ENCODE measurements at places on chromosomes 11 and 22. TPM values are rescaled to one million over a fixed set of nuclear protein-coding genes. Genes with fewer than 3 reads are reported as not detected.

- H3K4me3 ChIP-seq: no peak overlapping the region
- no peak for DNase-seq
- no peak overlapping the region for H3K27ac ChIP-seq
- H3K4me1 ChIP-seq: no peaks in the 10 kb centered on the region
Observed at GRCh38 chr22:26851125-26851524, 193.7 kb downstream of the MIAT start.

DNA sequence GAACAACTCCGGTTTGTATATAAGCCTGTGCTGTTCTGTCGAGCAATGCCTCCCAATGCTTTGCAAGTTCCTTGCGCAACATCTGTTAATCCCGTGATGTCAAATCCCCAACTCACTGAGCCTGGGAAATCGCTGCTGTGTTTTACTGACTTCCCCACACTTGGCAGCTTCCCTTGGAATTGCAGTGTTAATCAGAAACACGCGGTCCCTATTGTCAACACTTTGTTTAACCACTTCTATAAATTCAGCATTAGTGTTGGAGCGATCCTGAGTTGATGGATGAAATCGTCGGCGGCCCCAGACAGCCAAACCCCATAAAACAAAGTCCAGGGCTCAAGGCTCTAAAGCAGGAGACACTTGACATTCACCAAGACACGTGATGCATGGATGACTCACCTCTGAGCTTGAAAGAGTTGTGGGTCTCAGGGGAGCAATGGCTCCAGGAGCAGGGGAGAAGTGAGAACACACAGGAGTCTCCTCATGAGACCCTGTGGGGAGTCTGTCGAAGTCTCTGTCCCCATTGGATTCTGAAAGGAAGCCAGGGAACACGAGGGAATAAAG is 555.3 kb downstream of the MIAT start:
- H3K36me3 ChIP-seq: no peaks in the 10 kb centered on the region
- H3K4me3 ChIP-seq: no peak overlapping the region
- peak overlapping the region; percentile 32 for H3K27ac ChIP-seq
- H3K4me1 ChIP-seq: no peaks in the 10 kb centered on the region
- H3K27me3 ChIP-seq: no peaks in the 10 kb centered on the region

- peaks cover 4% of the 10 kb centered on the region for H3K36me3 ChIP-seq
- no peak overlapping the region for H3K4me3 ChIP-seq
- no peak overlapping the region for H3K27ac ChIP-seq
- H3K27me3 ChIP-seq: no peaks in the 10 kb centered on the region
- DNase-seq: no peak
Observed at GRCh38 chr22:19079691-19080090, 42.5 kb downstream of the DGCR2 start.

The BDNF gene
- polyA plus RNA-seq: 3.1 TPM

GRCh38 chr11:85359859-85360258 is 267.3 kb downstream of the DLG2 start:
- H3K27ac ChIP-seq: no peak overlapping the region
- no peak for DNase-seq
- no peaks in the 10 kb centered on the region for H3K27me3 ChIP-seq
- no peaks in the 10 kb centered on the region for H3K36me3 ChIP-seq

DNA sequence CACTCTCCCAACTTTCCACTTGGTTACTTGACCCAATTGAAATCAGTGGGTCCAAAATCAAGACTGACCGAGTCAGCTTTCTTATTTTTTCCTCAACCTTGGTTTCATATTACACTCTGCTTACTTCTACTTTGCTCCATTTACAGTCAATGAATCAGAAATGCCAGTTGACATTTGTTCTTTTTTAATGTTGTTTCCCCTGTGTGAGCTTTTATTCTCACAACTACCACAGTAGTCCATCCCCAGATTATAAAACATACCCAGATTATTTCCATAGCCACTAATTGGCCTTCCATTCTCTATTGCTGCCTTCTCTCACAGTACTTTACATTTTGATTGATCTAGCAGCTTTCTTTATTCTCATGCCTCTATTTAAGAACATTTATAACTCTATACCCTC is 50.0 kb downstream of the DNAJC24 start:
- H3K4me1 ChIP-seq: no peaks in the 10 kb centered on the region
- no peaks in the 10 kb centered on the region for H3K27me3 ChIP-seq
- H3K27ac ChIP-seq: no peak overlapping the region
- DNase-seq: no peak

DNA sequence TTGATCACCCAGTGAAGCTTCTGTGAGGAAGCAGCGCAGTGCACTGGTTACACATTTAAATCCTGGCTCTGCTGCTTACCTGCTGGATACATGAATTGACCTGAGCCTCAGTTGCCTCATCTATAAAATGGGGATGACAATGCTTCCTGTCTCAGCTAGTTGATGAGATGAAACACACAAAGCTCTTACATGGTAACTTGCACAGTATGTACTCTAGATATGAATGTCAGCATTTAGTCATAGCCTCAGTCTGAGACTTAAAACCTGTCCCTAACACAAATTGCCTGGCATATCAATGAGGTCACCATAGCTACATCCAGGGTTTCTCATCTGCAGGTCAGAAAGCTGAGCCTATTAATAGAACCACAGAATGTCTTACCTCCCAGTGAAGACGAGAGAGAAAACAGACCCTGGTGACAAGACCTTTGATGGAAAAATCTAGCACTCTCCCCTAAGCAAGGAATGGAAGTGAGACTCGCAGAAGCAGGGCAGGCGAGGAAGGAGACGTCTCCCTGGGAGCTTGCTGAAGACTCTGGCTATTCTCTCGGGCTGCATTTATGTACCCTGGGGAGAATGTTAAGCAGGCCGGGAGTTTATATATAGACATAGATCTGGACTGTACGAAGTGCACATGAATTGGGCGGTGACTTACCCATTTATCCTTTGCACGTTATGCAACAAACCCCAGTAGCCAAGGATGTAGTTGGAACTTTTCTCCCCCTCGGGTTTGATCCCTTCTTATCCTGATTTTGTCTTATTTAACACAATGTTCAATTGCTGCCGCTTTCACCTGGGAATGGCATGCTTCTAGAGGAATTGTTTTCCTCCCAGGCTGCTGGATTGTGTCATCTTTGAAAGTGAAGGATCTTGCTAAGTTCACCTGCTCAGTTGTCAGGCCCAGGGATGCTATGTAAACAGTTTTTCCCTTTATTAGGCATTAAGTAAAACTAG is 18.0 kb downstream of the SDHAF2 start:
- H3K36me3 ChIP-seq: peaks cover 80% of the 10 kb centered on the region
- peaks cover 41% of the 10 kb centered on the region for H3K4me1 ChIP-seq
- H3K27me3 ChIP-seq: no peaks in the 10 kb centered on the region
- H3K4me3 ChIP-seq: no peak overlapping the region
- H3K27ac ChIP-seq: peak overlapping the region; percentile 82
- no peak for DNase-seq

The OR5D18 gene
- not detected for polyA plus RNA-seq

DNA sequence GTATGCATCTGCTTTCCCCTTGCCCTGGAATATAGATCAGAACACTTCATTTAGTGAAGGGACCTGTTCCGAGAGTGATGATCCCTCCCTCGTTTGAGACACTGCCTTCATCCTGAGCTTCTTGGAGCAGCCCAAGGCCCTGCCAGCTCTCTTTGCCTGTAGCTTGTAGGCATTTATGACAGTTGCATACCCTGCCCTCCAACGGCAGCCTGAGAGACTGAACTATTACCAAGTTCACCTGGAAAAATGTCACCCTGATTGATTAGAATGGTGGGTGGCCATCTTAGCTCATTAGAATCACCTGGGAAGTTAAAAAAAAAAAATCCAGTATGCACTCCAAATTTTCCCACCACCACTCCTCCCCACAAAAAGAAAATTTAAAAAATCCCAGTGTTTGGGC is 1.5 kb downstream of the MICAL3 start:
- H3K4me3 ChIP-seq: no peak overlapping the region
- no peaks in the 10 kb centered on the region for H3K36me3 ChIP-seq
- peaks cover 29% of the 10 kb centered on the region for H3K4me1 ChIP-seq

- H3K4me3 ChIP-seq: peak overlapping the region; percentile 67
- H3K4me1 ChIP-seq: peaks cover 55% of the 10 kb centered on the region
- DNase-seq: no peak
- H3K36me3 ChIP-seq: no peaks in the 10 kb centered on the region
Observed at GRCh38 chr22:25403284-25403810, 161.1 kb upstream of the GRK3 start.

The FJX1 gene
- polyA plus RNA-seq: 0.61 TPM
